NCI-H526 (cell line): ENCODE measurements at places on chromosomes 6 and 20.
A peak's percentile ranks its signal among the peaks of the same experiment; 100 is the strongest.

DNA sequence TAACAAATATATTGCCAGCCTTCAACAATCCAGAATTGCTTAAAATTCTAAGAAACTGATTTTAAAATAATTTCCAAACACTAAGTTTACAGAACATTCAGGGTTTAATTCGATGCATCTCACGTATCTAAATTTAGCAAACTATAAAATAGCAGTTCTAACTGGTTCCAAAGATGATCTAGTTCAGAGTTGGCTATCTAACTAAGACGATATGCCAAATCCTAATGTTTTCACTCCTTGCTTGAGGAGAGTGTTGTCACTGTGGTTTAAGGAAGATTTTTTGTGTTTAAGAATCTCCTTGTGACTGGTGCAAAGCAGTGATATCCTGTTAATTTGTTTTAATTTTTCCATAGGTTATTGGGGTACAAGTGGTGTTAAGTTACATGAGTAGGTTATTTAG lies 311.5 kb upstream of the ID4 start:
- no peak for DNase-seq

GRCh38 chr6:105808571-105808970 lies 277.6 kb upstream of the PRDM1 start:
- DNase-seq: no peak

- DNase-seq: no peak
Observed at GRCh38 chr20:60202046-60202445, 243.8 kb downstream of the CDH26 start.

DNA sequence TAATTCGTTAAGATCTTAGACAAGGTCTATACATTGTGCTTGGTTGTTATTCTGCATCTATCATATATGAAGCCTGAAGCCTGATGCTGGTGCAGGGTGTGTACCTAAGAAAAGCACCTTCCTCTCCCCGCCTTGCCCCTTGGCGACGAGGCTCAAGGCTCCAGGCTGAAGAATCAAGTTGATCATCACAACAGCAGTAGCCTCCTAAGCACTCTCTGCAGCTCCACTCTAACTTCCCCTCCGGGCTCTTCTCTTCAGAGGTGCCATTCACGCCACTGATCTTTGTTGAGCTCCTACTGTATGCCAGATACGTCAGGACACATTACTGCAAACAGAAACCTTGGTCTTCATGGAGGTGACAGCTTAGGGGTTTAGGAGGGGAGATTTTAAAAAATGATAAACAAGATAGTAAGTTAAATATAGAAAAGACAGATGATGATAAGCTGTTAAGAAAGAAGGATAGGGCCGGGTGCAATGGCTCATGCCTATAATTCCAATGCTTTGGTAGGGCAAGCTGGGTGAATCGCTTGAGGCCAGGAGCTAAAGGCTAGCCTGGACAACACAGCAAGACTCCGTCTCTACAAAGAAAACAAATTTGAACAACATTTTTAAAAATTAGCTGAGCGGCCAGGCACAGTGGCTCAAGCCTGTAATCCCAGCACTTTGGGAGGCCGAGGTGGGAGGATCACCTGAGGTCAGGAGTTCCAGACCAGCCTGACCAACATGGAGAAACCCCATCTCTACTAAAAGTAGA lies 38.4 kb upstream of the ZNF217 start:
- no peak for DNase-seq

- peak; percentile 22 for DNase-seq
Observed at GRCh38 chr6:99467509-99468106, 42.5 kb upstream of the PNISR start.

DNA sequence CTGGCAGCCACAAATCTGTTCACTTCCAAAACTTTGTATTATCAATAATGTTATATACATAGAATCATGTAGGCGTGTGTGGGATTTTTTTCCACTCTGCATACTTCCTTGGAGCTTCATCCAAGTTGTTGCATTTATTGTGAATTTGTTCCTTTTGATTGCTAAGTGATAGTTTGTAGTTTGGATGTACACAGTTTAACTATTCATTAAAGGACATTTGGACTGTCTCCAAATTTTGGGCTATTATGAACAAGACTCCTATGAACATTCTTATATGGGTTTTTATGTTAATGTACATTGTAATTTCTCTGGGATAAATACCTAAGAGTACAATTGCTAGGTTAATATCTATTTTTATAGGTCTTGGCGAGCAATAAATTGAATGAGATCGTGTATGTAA lies 36.2 kb upstream of the GCNT2 start:
- DNase-seq: no peak
